ENCODE measurements at places on chromosomes 16 and 17.

GRCh38 chr16:61797961-61798507 is 238.2 kb downstream of the CDH8 start:
- DNase-seq: no peak

DNA sequence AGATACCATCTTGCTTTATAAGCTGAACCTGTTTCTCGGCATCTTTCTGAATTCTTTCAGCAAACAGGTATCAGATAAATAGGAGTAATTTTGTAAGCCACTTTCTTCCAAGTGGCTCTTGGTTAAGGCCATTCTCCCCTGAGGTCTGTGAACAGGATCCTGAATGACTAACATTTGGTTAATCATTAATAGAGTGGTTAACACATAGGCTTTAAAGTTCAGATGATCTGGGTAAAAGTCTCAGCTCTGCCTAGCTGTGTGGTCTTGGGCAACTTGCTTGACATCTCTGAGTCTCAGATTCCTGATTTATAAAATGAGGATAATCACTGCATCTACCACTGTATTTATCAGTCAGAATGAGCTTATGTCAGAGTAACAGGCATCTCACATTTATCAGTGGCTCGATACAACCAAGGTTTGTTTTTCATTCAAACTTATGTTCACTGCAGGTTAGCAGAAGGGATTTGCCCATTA is 44.4 kb upstream of the ANKFN1 start:
- no peak for DNase-seq

DNA sequence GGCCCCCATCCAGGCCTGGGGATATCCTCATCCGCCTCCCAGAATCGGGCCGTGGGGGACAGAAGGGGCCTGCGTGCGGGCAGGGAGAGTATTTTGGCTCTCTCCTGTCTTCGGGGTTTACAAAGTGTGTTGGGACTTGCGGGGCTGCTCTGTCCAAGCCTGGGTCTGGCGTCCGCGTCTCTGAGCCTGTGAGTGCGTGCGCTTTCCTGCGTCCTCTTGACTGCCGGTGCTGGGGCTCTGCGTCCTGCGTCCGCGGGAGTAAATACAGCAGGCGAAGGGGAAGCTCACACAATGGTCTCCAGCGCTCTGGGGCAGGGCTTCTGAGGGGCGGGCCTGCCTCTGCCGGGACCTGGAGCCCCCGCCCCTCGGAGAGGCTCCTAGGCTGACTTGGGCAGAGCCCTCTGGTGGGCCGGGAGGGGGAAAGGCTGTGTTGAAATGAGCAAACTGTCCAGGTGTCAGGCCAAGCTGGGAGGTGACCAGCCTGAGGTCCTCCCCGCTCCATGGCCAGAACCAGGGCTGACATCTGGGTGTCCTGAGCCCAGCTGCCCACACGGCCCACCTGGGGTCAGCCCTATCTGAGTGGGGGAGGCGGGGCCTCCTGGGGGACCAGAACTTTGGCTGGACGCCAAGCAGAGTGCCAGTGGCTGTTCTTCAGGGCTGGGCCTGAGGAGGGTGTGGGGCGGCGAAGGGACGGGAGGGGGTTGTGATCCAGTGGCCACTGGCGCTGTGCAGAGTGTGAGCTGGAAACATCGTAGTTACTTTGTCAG is 233.6 kb downstream of the SEC14L1 start:
- DNase-seq: no peak

- DNase-seq: no peak
Observed at GRCh38 chr17:55612691-55613141, 101.5 kb upstream of the SMIM36 start.

GRCh38 chr16:77585379-77586251 is 136.7 kb upstream of the NUDT7 start:
- DNase-seq: no peak

GRCh38 chr17:80110927-80111701 is 9.7 kb downstream of the GAA start:
- DNase-seq: no peak

GRCh38 chr17:28717578-28718332 is at the start of gene RAB34:
Gene RAB34 (minus strand): TSS chr17:28717868. CDS start chr17:28717266, 602 bp downstream.
- no peak for DNase-seq

GRCh38 chr16:31461201-31461920 is 2.1 kb downstream of the ARMC5 start:
- no peak for DNase-seq

DNA sequence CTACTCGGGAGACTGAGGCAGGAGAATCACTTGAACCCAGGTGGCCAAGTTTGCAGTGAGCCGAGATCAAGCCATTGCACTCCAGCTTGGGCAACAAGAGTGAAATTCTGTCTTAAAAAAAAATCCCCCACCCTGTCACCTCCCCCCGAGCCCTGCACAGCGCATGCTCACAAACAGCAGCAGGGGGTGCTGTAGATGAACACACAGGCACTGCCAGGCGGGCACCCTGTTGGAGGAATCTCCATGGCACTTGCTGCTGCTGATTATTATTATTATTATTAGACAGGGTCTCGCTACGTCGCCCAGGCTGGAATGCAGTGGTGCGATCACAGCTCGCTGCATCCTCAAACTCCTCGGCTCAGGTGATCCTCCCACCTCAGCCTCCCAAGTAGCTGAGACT is 24.6 kb downstream of the FZD2 start:
- no peak for DNase-seq

GRCh38 chr17:16419074-16419928 is 3.9 kb downstream of the TRPV2 start:
- DNase-seq: no peak

GRCh38 chr17:35949401-35949800 is 5.9 kb upstream of the LYZL6 start:
- no peak for DNase-seq

DNA sequence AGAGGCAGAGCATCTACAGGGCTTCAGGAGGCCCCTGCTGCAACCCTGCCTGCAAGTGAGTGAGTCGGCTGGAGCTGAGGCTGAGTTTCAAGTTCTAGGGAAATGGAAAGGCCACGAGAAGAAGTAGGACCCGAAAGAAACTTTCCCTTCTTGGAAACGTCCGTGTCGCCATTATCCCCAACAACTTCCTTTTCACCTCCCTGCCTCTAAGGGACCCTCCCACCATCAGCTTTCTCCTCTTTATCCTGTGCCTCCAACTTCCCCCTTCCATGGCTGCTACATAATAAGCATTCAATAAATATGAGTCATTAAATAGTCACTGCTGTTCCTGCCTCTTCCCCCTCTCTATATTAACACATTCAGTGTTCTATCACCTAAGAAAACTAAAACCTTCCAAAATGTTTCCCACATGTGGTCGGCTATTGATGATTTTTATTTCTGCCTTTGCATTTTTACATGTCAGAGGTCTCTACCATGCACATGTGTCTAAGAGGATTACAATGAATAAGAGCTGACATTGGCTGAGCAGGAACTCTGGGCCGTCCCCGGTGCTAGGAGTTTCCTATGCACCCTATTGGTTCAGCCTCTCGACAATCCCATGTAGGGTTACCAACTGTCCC is 115.9 kb upstream of the TNRC6C start:
- no peak for DNase-seq

DNA sequence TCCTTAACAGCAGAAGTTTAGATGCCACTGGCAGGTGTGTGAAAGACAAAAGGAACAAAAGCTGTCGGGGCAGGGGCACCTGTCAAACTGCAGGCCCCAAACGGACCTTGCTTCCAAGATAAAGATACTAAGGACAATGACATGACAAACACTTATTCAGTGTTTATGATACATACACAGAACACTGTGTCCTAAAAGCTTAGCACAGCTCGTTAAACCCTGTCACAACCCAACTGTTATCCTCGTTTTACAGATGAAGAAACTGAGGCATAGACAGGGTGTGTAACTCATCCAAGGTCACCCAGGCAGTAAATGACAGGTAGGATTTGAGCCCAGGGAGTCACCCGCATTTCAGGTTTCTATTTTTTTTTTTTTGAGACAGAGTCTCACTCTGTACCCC is 9.6 kb downstream of the SDK2 start:
- DNase-seq: no peak

Data from esophagus squamous epithelium (tissue), 5 donors.